ENCODE measurements at places on chromosomes 5 and 9.

DNA sequence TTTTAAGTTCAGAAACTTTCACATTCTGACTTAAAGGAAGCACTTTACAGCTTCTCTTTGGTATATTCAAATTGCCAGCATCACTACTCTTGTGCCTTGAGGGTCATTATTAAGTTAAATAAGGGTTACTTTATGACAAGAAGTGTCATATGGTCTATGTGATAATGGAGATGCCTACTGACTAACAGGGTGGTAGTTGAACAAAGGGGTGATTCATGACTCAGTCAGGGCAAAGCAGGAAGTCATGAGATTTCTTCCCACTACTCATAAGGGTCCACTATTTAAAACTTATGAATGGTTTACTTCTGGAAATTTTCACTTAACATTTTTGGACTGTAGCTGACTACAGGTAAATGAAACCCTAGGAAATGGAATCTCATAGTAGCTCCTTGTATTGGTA is 938.3 kb upstream of the PTPRD start:
- no peak for DNase-seq

GRCh38 chr9:130137641-130138081 is 34.5 kb upstream of the NCS1 start:
- no peak for DNase-seq

GRCh38 chr9:83056174-83056573 is 6.8 kb downstream of the RASEF start:
- no peak for DNase-seq

DNA sequence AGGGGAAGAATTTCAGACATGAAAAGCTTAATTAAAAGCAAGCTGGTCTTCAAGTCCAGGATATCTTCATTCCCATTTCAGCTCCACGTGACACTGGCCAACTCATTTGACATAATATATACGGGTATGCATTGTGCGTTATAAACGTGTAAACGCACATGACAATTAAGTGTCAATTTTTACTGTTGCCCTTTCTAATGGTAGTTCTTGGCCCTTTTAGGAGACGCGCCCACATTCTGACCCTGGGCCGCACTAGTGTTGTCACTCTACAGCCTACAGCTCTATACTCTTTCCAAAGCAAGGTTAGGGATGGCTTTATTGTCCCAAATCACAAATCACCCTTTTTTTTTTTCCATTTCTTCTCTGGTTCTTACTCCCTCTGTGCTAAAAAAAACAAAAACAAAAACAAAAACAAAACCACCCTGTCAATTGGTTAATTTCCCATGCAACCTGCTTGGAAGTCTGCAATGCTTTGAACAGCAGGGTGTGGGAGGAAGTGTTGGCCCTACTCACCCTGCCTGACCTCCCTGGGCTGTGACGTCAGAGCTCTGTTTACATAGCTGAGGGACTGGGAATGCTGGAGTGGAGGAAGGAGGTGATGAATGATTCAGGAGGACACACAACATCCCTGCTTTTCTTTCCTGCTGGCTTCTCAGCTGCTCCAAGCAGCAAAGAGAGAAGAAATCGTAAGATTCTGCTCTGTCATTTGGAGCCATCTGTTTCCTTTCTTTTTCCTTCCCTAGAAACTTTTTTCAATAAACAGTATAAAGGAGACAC is 19.3 kb downstream of the RFK start:
- DNase-seq: peak; percentile 84
